ENCODE measurements at places on chromosomes 3 and 15.
A peak's percentile ranks its signal among the peaks of the same experiment; 100 is the strongest.

DNA sequence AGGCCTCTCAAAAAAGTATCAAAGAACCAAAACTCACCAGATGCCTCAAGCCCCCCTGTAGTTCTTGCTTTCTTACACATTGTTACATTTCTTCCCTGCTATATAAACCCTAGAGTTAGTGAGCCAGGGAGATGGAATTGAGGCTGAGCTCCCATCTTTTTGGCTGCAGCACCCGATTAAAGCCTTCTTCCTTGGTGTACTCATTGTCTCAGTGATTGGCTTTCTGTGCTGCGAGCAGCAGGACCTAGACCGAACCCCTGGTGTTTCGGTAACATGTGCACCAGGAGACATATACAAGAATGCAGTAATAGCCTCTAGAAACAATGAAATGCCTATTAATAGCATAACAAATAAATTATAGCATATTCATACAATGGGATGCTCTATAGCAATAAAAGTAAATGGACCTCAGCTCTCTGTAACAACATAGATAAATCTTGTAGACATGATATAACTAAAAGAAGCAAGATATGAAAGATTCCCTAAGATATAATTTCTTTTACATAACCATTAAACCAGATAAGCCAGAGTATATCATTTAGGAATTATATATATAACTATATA, 174.0 kb downstream of the NEK11 start:
- DNase-seq: no peak

DNA sequence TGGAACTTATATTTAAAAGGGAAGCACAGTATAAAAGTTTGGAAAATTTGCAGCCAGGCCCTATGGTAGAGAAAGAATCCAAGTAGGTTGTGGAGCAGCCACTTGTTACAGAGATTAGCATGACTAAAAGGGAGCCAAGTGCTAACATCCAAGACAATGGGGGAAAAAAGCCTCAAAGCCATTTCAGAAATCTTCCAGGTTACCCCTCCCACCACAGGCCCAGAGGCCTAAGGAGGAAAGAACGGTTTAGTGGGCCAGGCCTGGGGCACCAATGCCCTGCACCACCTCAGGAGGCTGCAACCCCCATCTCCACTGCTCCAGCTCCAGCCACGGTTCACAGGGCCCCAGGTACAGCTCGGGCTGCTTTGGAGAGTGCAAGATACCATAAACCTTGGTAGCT, 69.9 kb downstream of the IGF2BP2 start:
- no peak for DNase-seq

DNA sequence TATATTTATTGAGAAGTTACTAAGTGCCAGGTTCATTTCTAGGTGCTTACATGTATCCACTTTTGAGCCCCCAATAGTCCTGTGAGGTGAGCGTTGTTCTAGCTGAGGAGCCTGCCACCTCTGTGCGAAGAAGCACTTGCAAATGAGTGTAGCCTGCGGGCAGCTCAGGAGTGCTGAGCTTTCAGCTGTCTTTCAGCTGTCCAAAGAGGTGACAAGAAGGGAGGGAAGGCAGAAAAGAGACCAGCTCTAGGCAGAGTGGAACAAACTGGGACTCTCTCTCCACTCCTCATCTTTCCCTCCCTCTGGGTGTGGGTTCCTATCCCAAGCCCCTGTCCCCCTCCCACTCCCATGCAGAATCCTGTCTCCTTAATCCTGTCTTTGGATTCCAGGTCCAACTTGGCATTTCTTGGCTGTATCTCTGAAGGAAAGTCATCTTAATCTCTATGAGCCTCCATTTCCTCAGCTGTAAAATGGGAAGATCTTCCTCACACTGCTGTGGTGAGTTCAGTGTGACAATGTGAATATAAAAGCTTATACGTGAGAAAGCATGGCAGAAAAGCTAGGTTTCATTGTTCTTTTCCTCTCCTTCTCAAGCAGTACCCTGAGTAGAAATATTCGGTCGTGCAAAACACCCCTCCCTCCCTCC, 6.7 kb upstream of the SRP14 start:
- no peak for DNase-seq

DNA sequence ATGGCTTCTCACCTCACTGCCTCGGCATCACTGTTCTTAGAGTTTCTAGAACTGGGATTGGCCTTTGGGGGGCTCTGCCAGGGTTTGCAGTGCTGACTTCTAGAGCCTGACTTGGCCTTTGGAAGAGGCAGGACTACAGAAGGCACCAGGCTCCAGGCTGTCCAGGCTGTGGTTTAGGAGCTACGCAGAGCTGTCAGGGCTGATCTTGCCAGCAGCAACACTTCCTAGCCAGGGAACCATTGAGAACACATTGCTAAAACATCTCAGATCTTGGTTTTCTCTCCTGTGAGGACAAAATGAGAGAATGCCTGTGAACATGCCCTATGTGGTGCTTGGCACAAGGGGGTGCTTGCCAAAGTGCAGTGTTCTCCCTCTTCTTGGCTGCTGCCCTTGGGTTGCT, 34.6 kb upstream of the APEH start:
- DNase-seq: no peak

DNA sequence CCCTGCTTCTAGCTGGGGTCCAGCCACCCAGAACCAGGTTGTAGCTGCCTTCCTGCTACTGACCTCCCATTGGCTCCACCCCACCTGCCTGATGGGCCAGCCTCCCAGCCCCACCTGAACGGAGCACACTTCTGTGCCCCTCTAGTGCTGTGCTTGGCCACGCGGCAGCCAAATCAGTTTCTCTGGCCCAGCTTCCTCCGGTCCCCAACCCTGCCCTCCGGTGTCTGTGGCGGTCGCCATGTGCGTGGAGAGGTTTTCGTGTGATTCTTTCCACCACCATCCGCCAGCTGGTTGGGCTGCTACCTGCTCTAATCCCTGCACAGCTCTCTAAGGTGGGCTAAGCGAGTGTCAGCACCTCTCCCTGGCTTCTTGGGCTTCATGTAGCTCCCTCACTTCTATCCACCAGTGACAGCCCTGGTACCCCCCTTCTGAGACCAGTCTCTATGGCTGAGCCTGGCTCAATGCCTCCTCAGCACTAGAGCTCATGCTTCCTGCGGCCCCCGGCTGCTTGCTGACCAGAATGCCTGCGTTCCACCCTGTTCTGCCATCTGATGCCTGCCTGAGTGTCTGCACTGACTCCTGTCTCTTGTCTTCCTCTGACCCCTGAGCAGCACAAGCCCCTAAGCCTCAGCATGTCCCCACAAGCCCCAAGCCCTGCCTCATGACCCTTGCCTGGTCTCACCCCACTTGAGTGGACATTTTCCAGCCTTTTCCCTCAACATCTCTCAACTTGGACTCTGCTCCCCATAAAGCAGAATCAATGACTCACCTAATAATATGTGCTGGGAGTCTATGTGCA, 23.2 kb upstream of the MAGEF1 start:
- no peak for DNase-seq

DNA sequence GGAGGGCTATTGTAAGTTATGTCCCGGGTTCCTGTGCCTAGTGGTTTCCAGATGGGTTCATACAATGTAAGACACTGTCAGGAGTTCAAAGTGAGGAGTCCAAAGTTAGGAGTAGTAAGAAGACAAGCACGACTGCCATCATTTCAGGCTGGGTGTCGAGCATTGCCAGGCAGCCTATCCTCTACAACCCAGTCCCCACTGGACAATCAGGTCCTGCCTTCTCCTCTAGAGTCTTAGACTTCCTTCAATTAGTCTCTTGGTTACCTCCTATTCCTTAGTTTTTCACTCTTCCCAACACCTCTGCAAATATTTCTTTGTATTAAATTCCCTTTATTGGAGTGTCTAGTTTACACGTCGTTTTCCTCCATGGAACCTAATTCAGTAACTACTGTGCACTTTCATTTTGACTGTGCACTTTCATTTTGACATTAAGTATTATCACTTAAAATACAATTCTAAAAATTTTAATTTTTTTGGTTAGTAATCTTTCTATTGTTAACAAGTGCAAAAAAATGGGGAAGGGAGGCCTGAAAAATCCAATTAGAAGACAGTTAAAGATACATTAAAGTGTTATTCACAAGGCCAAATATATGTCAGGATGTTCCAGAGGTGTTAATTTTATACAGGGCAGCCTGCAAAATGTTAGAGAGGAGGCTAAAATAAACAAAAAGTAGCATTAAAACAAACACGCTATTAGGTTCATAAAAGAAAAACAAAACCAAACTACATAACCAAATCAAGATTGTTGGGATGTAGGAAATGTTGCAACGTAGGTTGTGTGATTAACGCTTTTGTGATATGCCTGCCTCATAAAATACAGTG, 155.3 kb downstream of the TBL1XR1 start:
- no peak for DNase-seq

- DNase-seq: no peak
These were observed 18.4 kb downstream of the ATR start for GRCh38 chr3:142560118-142560517.

DNA sequence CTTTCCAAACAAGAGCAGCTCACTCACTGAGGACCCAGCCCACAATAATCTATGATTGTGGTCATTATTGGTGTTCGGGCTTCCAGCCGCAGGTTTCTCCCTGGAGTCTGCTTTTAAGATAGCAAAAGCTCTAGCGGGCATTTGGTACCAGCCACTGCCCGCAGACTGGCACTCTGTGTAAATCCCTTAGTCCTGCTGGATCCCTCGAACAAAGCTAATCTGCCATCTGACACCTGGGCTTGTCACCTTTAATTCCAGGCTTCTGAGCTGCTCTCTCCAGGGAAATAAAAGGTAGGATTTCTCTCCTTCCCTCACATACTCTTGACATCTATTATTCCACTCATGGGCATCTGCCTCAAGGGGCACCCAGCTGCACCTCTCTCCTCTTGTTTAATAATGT, 158.7 kb downstream of the PDCD6IP start:
- DNase-seq: no peak

- no peak for DNase-seq
These were observed 20.0 kb downstream of the MEIS2 start for GRCh38 chr15:37080261-37080921.

DNA sequence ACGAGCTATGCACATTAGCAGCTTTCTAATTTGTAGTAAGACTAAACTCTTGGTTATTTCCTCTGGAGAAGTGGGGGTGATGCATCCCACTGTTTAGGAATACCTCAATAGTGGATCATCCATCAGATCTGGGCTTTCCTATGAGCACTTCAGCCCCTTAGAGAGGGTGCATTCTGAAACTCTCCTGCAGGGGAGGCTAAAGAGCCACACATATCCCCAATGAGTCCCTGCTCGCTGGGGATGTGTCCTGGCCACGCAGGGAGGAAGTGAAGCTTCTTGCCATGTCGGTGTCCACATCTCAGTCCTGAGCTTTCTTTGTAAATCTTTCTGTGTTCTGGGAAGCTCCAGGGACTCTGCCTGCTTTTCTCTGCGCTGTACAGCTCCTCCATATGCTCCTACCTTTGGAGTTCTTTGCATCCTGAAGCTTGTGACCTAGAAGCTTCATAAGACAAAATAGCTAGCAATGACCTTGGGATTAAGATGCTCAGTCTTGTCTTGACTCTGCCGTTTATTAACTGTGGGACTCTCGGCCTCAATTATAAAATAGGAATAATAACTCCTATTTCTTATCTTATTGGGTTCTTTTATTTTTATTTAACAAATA, 28.3 kb upstream of the MASP1 start:
- DNase-seq: peak; percentile 20

DNA sequence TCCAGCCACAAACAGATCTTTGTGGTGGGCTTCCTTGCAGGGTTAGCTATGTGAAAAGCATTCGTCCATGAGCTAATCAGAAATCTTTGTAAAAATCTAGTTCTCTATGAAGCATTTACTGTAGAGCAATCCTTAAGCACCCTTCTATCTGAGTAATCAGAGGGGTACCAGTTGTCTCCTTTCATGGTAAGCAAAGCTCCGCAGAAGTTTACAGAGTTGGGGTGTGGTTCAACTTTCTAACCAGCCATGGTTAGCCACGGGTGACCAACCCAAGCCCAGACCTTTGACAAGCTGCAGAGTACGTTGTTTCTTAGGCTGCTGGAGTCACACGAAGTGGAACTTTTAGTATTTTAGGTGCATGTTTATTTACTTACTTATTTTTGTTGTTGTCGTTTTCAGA, 77.4 kb downstream of the FLNB start:
- no peak for DNase-seq

DNA sequence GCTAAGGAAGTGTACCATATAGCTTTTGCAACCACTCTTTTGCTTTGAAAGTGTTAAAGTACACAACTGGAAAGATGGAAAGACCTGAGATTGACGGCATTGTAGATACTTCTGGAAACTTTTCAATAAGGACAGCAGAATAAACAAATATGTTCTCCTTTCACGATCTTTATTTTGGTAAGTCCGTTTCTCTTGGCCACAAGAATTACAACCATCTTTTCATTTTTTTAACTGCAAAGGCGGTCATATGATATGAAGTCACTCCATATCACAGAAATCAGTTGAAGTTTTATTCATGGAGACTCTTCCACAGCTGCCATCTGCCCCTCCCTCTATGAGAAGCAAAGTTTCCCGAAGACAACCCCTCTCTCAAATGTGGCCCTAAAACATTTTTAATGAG, 303.4 kb upstream of the ICE2 start:
- DNase-seq: no peak

DNA sequence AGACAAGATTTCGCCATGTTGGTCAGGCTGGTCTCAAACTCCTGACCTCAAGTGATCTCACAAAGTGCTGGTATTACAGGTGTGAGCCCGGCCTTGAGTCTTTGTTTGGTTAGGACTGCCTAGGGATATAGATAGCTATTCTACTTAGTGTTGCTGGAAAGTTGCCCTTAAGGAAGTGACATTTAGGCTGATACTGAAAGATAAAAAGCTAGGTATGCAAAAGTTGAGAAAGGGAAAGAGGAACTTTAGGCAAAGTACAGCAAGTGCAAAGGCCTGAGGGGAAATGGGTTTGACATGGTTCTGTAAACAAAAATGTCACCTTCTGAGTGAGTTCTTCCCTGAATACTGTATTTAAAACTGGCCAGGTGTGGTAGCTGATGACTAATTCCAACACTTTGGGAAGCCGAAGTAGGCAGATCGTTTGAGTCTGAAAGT, 111.5 kb downstream of the ZNF609 start:
- DNase-seq: no peak

GRCh38 chr3:15172806-15173205, 33.2 kb upstream of the CAPN7 start:
- no peak for DNase-seq

DNA sequence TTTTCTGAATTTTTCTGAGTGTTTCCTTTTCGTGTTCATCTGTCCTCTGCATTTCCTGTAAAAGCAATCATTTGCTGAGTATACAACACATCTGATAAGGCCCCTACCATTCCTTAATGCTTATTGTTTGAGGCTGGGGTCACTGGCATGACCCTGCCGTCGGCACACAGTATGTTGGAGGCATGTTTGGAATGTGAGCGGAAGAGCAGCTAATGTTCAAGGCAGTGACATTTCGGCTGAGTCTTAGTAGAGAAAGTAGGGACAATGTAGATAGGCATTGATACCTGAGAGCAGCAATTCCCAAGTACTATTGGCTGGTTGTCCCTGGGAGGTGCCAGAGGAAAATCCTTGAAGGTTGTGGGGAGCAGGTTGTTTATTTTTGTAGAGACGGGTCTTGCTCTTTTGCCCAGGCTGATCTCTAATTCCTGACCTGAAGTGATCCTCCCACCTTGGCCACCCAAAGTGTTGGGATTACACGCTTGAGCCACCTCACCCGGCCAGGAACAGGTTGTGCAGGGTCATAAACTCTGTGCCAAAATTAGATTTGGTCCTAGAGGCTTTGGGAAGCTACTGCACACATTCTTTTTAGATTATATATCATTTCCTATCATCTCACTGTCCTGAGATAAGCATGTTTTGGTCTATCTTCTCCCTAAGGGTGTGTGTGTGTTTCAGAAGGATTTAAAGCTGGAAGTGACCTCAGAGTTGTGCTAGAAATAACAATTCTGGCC, 13.5 kb downstream of the PTPN23 start:
- DNase-seq: no peak

- no peak for DNase-seq
These were observed 54.4 kb upstream of the LRRFIP2 start for GRCh38 chr3:37228749-37229148.
